ENCODE measurements at places on chromosomes 5 and 9.

GRCh38 chr9:36006549-36007315 lies 30.0 kb upstream of the RECK start:
- no peak for DNase-seq

DNA sequence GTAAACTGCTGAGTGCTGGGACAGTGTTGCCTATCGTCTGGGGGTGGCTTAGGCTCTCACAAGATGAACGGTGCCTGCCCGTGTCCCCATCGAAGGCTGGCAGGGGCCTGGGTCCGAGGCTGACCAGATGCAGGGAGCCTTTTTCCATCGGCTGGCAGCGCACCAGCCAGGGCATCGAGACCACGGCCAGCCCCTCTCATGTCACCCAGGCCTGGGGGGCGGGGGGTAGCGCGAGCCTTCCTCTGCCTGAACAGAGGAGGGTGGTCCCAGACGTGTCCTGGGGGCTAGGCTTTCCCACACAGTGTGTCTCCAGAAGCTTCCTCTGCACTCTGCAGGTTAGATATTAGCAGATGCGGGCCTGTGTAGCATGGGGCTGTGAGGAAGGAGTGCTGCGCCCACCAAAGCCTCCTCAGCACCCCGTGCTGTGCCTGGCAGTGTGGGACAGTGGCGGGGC lies 17.3 kb downstream of the FGD3 start:
- no peak for DNase-seq

DNA sequence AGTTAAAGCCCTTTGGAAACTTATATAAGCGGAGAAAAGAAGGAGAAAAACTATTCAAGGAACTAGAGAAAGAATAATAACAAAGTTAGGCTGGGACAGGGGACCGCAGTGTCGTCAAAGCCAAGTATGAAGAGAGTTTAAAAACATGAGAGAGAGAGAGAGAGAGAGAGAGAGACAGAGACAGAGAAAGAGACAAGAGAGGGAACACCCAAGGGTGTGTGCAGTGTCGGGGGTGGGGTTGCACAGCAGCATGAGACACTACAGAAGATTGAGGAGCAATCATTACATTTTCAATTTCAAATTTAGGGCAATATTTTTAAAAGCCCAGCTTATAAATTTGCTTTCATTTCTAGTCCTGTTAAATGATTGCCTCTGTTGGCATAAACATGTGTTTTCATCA lies 74.3 kb downstream of the NNT start:
- no peak for DNase-seq

GRCh38 chr5:135605221-135605620 lies 26.4 kb upstream of the CXCL14 start:
- no peak for DNase-seq

DNA sequence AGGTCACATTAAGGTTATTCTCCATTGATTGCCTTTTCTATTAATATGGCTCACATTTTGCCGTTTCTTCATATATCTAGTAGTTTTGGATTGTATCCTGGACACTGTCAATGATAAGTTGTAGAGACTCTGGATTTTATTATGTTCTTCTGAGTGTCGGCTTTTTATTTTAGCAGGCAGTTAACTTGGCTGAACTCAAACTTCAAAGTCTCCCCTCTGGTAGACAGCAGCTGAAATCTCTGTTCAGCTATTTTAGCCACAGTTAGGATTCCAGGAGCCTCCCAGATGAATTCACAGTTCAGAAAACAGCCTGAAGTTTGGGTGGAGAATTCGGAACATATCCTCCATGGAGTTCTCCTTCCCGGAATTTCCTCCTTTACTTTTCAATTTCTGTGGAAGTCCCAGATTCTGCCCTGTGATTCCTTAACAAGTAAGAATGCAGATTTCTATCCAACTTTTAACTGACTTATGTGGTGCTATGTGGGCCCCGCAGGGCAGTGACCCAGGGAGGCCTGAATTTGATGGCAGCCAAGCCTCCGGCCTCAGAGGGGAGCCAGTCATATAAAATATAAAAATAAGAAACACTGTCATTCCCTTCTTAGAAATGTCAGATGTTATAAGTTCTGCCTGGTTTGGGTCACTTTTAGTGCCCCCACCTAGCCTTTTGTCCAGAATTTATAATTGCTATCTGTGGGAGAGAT lies 39.3 kb upstream of the MVB12B start:
- no peak for DNase-seq

DNA sequence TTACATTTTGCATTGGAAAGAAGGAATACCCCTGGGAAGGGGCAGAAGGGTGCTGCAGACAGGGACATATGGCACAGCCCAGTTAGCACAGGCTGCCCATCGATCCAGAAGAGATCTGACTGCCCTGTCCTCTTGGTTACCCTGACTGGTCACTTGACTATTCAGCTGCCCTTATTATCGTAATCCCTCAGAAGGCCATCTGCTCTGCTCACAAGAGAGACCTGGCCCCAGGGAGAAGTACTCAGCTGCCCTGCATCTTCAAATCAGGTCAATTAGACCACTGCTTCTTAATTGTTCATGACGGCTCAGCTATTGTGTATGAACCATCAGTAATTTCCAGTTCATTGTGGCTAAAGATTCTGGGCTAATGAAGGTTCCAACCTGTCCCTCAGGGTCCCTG lies 345.0 kb downstream of the TLE1 start:
- DNase-seq = peak; percentile 67

- no peak for DNase-seq
Observed at GRCh38 chr9:127779136-127779981, 893 bp upstream of the SH2D3C start.
